Jurkat, Clone E6-1 (cell line): ENCODE measurements at places on chromosomes 7 and 10.

GRCh38 chr7:50858528-50859245 is 76.0 kb upstream of the GRB10 start:
- DNase-seq: no peak

- no peak for DNase-seq
Observed at GRCh38 chr7:103668279-103668941, 222.4 kb upstream of the SLC26A5 start.

DNA sequence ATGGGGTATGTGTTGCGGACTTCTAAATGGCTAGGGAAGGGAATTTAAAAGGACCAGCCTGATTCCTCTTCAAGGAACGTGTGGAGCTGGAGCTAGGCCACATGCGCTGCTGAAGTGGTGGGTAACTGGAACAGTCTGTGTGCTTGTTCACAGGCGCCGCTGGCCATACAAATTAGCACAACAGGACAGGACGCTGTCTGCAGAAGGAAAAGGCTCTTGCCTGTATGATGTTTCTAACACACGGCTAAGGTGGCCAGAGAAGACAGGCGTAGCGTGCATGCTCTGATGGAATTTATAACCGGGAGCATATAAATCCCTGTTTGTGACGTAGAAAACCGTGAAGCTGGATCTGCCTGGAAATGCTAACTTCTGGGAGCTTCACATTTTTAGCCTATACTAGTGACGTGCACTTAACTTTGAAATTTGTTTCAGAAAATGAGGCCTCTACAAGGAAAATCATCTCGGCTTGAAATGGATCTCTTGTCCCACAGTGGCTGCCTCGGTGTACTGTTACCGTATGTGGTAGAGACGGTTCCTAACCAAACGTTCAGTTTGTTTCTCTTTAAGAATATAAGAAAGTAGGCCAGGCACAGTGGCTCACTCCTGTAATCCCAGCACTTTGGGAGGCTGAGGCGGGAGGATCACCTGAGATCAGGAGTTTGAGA is 569.4 kb downstream of the PTPRN2 start:
- no peak for DNase-seq

DNA sequence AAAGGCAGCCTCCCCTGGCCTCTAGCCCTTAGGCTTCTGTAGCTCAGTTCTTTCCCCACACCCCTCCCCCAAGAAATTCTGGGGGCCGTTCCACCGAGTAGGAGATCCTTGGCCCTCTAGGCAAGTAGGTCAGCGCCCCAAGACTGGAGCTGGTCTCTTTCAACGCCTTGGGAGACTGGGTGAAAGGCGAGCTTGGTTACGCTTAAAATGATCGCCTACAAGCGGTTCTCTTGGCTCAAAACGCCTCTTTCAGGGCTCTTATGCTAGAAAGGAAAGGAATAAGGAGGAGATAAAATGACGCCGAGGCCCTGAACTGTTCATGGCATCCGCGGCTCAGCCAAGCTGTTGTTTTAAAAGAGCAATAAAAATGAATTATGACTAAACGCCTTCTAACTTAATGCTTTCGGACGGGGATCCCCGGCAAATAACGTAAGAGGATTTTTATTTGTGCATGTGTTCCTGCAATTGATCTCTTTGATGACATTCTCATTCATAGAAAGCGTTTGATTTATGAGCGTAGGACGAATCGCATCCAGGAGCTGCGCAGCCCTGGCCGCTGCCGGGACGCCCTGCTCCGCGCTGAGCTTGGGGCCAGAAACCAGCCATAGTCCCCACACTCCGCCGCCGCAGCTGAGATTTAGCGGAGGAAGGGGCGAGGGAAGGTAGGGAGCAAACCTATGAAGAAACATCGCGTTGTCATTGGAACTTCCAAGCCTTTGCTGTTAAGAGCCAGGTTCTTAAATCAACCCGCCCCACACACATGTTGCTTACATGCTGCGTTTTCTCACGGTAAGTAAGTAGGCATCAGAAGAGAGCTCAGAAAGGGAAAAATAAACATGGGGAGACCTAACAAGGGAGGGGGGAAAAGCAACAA is 3.0 kb upstream of the HOXA1 start:
- DNase-seq: no peak

DNA sequence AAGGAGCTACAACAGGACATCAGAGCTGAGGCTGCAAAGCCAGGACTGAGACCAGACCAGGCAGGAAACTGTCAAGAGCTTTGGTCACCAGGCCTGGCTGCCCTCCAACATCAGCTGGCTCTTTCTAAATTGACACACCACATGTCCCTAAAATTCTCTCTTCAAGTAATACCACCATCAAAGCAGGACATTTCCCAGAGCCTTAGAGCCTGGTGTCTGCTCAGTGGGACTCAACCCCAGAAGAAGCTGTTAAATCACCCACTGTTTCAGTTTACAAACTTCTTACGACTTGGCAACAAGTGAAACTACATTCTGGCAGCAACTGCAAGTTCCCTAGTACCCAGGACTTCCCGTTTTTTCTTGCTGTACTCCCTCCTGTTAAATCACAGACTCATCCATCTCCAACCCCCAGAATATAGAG is 3.8 kb upstream of the IL6 start:
- DNase-seq: no peak

DNA sequence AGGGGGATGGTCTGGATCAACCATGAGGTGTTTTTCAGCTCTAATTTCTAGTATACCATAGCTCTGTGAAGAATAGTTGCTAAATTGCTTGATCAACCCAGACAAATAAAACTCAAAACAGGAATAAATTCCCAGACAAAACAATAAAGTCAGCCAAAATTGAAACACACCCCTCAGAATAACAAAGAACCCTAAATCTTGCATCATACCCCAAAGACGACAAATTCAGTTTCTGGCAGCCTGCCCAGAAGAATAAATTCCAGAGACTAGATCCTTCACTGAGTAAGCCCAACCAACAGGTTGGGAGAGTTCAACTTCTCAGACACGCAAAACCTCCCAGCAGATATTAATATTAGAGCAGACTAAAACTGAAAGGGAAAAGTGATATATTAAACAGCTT is 11.2 kb upstream of the SEM1 start:
- DNase-seq: no peak

DNA sequence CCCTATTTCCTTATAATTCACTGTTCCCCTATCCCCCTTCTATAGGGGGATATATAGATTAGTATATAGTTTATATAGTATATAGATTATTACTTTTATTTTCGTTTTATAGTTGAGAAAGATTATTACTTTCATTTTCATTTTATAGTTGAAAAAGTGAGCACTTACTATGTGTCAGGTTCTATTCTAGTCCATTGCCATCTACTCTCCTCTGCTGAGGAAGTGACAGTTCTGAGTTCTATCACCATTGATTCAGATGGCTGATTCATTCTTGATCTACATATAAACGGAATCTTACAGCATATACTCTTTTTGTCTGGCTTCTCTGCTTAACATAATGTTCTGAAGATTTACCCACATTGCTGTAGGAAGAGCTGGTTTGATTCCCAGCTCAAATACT is 20.7 kb upstream of the CAV2 start:
- no peak for DNase-seq

- no peak for DNase-seq
Observed at GRCh38 chr10:33800986-33801385, 466.5 kb upstream of the NRP1 start.

DNA sequence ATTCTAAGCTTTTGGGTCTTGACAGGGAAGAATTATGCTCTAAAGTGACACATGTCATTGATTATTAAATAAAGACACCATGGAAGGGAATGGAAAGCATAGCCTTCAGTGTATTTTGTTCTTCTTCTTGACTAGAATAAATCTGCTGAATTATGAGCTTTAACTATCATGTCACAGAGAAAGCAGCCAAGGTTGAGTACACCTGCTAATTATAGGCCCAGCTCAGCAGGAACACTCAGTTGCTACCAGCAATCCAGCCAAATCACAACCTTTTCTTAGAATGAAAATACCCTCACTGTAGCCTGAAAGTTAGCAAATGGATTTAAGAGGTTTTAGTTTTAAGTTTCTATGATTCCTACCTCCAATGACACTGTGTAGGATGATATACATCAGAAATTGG is 225.3 kb upstream of the RHOBTB1 start:
- no peak for DNase-seq

- DNase-seq: no peak
Observed at GRCh38 chr7:96328016-96328415, 6.1 kb upstream of the SLC25A13 start.

DNA sequence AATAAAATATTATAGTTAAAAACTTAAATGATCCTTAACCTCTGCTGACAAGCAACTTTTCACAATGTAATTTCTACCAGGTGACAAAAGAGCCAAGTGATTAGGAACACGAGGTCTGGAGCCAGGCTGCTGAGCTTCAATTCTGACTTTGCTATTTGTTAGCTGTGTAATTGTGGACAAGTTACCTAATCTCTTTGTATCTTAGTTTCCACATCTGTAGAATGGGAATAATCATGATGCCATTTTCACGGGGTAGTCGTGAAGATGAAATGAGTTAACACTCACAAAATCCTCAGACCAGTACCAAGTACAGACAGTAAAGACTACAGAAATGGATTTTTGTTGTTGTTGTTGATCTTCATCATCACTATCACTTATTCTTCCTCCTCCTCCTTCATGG is 144.5 kb downstream of the SLC25A13 start:
- no peak for DNase-seq

DNA sequence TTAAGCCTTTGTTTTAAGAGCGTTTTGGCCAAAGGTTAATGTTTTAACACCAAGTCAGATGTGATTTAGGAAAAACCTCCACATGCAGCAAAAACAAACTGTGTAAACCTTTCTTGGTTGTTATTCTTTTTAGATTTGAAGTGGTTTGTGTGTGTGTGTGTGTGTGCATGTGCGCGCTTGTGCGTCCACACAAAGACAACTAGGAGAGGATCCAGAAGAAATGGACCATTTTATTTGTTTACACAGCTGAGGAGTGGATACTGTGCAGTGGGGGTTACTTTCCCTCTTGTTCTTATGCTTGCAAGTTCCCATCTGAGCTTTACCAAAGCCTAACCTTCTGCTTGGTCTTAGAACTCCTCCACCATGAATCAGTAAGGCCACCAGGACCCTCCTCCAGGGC is 20.0 kb downstream of the TCF7L2 start:
- no peak for DNase-seq

DNA sequence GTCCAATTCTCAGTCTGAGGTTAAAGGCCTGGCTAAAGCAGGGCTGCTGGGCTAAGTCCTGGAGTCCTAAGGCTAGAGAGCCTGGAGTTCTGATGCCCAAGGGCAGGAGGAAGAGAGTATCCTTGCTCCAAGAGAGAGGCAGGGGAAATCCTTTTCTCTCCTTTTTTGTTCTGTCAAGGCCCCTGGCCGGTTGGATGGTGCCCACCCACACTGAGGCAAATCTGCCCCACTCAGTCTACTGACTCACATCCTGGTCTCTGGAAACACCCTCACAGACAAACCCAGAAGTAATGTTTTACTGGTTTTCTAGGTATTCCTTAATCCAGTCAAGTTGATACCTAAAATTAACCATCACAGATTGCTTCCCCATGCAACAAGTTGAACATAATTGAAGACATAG is 23.0 kb downstream of the ZNF518A start:
- no peak for DNase-seq

DNA sequence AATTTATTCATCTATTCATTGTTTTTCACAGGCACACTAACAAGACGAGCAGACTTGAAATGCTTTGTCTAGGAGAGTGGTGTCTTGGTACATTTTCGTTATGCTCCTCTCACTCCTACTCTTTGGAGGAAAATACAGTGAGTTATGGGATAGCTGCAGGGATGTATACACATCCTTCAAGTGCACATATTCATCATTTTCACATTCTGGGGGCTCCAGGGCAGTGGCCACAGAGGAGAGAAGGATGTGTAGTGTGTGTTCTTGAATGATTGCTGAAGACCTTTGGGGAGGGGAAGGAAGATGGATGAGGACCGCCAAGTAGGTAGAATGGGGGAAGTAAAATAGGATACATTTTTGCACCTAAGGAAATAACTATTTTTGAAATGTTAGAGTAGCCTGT is 34.8 kb upstream of the ORC5 start:
- DNase-seq: no peak

GRCh38 chr10:34507217-34507616 is 307.9 kb downstream of the PARD3 start:
- no peak for DNase-seq

DNA sequence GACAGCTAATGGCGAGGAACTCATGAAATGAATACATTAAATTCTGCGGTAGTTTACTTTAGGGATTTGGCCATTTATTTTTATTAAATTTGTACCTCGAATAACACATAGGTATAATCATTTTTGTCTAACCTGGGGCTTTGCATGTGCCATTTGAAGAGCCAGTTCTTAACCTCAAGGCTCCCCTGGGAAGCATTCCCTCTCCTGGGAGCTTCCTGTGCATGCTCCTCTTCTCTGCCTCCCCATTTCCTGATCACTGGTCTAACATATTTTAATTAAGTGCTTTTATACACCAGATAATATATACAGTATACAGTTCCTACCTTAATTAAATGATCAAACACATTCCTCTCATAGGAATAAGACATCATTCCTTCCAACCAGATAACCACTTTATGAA is 183.9 kb upstream of the FZD1 start:
- no peak for DNase-seq

- no peak for DNase-seq
Observed at GRCh38 chr10:1551636-1552338, 185.5 kb downstream of the ADARB2 start.

- no peak for DNase-seq
Observed at GRCh38 chr7:2271273-2272026, 29.4 kb downstream of the NUDT1 start.

DNA sequence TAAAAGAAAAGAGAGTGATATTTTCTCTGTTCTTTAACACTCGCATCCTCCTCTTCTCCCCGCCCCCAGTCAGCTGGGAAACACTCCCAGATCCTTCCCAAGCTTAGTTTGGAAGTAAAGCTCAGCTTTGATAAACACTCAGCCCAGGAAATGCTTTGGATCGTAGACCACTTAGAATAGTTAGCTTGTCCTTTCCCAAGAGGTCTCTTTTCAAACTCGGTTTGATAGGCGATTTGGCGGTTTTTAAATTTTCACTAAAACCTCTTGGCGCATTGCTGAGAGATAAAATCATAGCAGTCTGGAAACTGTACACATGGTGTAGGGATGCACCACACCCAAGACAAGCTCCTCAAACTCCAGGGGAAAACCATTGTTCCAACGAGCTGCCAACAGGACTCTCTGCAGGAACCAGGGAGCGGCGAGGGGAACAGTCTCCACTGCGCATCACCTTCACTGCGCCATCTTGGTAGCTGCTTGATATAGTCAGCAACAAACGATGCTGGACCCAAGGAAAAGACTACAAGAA is 22.3 kb downstream of the SMURF1 start:
- no peak for DNase-seq

GRCh38 chr10:102682416-102682815 is 31.8 kb downstream of the ARL3 start:
- DNase-seq: no peak

- DNase-seq: peak; percentile 3
Observed at GRCh38 chr10:53209944-53210611, 437.5 kb upstream of the MBL2 start.

DNA sequence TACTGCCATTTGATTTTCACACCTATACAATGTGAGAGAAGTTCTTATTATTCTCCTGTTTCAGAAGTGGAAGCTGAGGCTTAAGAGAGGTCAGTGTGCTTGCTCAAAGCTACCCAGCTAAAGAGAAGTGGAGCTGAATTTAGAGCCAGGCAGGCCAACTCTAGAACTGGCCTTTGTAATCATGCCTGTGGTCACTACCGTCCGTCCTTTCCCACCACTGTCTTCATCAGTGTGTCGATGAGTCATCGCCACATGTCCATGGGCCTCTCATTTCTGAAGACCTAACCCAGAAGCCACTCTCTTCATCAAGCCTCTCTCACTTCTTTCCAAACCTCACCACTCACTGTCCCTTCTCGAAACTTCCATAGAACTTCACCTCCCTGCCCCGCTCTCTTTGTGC is 237.8 kb downstream of the KIAA1217 start:
- no peak for DNase-seq

- DNase-seq: no peak
Observed at GRCh38 chr10:97117372-97117771, 68.4 kb downstream of the SLIT1 start.
